ENCODE measurements at places on chromosomes 1 and 21. TPM values are rescaled to one million over a fixed set of nuclear protein-coding genes. Genes with fewer than 3 reads are reported as not detected.

GRCh38 chr1:216612291-216612690 lies 110.9 kb downstream of the ESRRG start:
- no peak overlapping the region for H3K4me3 ChIP-seq
- H3K27ac ChIP-seq, result no peak overlapping the region
- no peaks in the 10 kb centered on the region for H3K27me3 ChIP-seq
- H3K4me1 ChIP-seq, result no peaks in the 10 kb centered on the region

DNA sequence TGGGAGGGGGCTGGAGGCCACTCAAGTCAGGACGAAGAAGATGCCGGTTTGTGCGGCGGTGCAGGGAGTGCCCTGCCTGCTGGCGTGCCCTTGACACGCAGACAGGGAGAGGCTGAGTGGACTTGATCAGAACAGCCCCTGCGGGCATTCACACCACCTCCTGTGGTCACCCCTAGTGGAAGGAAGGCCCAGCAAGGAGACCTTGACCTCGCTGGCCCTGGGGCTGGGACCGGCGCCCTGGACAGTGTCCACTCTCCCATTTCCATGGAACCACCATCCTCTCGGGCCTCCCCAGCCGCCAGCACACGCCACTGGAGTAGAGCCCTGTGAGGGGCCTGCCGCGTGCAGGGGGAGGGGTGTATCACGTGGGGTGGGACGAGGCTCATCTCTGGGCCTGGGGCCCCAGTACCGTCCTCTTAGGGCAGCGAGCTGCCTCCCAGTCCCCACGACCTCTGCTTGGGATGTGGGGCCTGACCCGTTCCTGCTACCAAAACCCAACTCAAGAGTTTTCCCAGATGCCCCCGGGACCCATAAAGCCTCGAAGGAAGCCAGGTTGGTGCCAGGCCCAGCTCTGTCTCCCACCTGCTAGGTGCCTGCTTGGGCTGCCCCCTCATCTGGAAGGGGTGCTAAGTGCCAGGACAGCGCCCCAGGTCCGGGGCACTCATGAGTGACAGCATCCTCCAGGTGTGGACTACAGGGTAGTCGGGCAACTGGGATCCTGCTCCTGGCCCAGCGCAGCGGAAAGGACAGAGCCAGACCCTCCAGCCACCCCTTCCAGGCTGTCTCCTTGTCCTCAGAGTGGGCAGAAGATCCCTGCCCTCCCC lies 62.8 kb downstream of the SLX9 start:
- H3K36me3 ChIP-seq, result no peaks in the 10 kb centered on the region
- no peaks in the 10 kb centered on the region for H3K27me3 ChIP-seq
- no peak overlapping the region for H3K27ac ChIP-seq
- no peak for DNase-seq
- H3K4me1 ChIP-seq, result peaks cover 16% of the 10 kb centered on the region
- no peak overlapping the region for H3K4me3 ChIP-seq

DNA sequence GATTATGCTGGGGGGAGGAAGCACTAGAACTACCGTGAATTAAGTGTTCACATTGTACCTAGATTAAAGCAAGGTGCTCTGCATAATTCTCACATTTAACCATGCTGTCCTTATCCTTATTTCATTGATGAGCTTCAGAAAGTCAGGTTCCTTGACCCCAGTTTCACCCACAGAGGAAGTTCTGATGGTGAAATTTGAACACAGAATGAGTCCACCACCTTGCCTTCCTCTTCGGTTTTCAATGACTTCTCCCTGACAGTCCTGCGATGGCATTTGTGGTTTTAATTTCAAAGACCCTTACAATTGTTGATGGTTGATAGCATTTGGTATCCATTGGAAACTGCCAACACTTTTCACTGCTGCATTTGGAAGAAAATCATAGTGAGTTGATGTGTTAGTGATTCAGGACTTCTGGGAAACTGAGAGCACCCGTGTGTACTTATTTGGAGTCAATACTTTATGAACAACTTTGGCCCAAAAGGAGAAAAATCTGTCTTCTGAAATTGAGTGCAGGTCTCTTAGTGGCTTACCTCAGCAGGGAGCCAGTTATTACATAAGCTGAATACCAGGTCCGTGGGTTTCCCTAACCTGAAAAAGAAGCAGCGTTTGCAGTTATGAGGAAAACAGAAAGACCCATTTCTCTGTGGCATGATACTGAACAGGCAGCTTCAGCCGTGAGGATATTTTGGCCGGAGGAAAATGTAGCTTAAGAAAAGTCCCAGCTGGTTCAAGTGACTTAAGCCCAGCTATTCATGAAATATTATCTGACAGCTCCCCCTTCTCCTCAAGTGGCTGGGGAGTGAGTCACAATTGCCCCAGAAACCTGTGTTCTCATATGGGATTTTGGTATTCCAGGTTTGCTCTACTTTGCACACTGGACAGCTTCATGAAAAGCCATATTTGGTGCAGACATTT lies 47.5 kb downstream of the ROR1 start:
- no peaks in the 10 kb centered on the region for H3K4me1 ChIP-seq
- no peak for DNase-seq
- no peaks in the 10 kb centered on the region for H3K27me3 ChIP-seq
- no peaks in the 10 kb centered on the region for H3K36me3 ChIP-seq

GRCh38 chr1:207863893-207864535 lies 46.9 kb downstream of the CD34 start:
- peaks cover 49% of the 10 kb centered on the region for H3K4me1 ChIP-seq
- peaks cover 43% of the 10 kb centered on the region for H3K36me3 ChIP-seq
- H3K27ac ChIP-seq, result peak overlapping the region; percentile 46
- H3K27me3 ChIP-seq, result no peaks in the 10 kb centered on the region
- peak; percentile 66 for DNase-seq

GRCh38 chr1:54867717-54868057 lies 19.3 kb downstream of the DHCR24 start:
- peaks cover 4% of the 10 kb centered on the region for H3K36me3 ChIP-seq
- H3K4me1 ChIP-seq, result no peaks in the 10 kb centered on the region

DNA sequence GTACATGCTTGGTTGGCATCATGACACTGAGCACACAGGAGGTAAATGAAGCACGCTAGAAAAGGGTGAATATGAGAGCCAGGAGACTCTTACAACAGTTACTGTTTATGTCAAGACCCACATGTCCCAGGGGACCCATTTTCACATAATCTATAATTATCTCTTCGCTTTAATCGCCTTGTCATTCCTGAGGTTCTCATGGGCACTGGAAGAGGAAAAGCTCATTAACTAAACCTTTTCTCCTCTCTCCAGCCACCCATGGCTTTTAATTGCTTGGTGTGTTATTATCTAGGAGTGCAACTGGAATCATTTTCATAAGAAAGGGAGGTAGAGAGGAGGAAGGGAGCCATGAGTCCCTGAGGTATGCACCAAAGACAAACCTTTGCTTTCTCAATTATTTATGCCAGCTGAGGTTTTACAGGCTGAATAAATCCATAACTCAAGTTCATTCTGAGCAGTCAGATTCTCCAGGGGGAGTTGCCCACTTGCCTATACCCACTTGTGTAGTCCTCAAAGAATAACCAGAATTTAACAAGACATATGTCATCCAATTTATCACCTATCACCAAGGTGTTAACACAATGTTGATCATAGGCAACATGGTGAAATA lies 77.4 kb downstream of the ACBD6 start:
- DNase-seq, result no peak
- H3K36me3 ChIP-seq, result no peaks in the 10 kb centered on the region
- no peak overlapping the region for H3K27ac ChIP-seq

Gene XKR8
- 2.2 TPM for polyA plus RNA-seq

Gene CAPN8
- polyA plus RNA-seq, result not detected

Gene OR2AK2
- 0.27 TPM for polyA plus RNA-seq

Data from B cell (primary cell).